Activated CD4-positive, alpha-beta T cell treated with anti-CD3 and anti-CD28 coated beads for 48 hours (primary cell): ENCODE measurements at places on chromosomes 4 and X.

GRCh38 chr4:87088186-87088585 lies 132.2 kb downstream of the KLHL8 start:
- DNase-seq: no peak

GRCh38 chr4:88531549-88531948 lies 8.0 kb upstream of the PYURF start:
- DNase-seq: no peak

GRCh38 chr4:94819371-94820168 lies 61.8 kb downstream of the BMPR1B start:
- no peak for DNase-seq

- DNase-seq: no peak
These were observed 6.0 kb downstream of the GALNT7 start for GRCh38 chr4:173174594-173175012.

GRCh38 chrX:7055386-7056137 lies 92.0 kb upstream of the STS start:
- no peak for DNase-seq

DNA sequence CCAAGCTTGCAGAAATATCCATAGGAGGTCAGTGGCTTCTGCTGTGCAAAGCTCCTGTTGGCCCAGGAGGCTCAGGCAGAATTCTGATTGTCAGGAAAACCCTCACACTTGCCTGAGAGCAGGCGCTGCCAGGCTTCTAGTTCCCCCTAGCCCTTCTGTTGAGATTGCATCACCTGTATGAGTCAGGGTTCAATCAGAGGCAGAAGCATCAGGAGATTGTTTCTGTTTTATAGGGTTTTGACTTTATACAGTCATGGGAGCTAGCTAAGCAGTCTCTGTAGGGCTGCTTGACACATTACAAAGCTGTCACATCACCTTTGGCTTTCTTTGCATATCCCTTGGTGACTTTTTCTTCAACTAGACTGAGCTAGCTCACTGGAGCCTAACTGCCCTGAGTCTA lies 27.8 kb downstream of the DIPK2B start:
- DNase-seq: peak; percentile 11

DNA sequence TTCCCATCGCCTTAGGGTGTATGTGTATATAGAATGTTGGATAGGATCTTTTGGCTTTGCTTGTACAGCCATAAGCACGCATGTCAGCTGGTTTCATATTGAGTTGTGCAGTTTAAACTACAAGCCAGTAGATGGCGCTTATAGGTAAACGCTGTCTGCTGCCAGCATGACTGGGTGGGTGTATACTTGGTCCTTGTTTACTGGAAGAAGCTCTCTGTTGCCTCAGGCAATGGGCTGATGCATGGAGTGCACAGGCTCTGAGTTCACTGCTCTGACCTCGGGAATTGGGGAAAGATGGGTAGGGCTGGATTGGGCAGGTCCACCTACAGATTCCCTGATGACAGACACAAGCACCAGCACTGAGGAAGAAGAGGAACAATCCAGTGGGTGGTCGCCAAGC lies 831.5 kb downstream of the STIM2 start:
- peak; percentile 2 for DNase-seq

DNA sequence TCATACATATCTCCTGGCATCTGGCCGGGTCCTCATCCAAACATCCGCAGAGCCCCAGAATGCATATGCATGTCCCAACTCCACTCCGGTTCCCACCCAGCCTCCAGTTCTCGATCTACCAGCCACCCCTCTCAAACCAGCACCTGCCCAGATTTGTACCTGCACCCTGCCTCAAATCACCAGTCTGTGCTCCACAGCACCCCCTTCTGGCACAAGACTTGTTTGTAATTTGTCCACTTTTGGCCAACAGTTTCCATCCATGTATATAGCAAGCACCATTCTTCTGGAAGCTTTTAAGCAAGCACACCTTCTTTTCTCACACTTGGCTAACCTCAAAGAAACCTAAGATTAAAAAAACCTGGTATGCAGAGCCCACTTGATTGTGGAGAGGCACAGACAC lies 644.1 kb downstream of the MID1IP1 start:
- DNase-seq: peak; percentile 73

DNA sequence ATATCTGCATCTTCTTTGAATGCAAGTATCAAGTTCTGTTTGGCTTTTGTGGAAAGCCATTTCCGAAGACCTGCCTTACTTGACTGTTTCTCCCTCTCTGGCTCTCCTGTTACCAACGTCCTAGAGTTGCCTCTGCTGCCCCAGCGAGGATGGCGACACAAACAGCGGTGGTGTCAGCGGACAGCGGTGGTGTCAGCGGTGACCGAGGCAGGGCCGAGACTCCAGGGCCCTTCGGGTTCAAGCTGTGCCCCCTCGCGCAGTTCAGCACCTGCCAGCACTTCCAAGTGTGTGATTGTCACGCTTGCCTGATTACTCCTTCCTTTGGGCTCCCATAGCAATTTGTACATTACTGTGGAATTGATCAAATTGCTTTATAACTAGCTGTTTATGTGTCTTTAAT lies 336.9 kb upstream of the FAT1 start:
- no peak for DNase-seq

- DNase-seq: no peak
These were observed 3.3 kb upstream of the GASK1B start for GRCh38 chr4:158176108-158176507.

- no peak for DNase-seq
These were observed 201.5 kb upstream of the KLF3 start for GRCh38 chr4:38462367-38463055.

DNA sequence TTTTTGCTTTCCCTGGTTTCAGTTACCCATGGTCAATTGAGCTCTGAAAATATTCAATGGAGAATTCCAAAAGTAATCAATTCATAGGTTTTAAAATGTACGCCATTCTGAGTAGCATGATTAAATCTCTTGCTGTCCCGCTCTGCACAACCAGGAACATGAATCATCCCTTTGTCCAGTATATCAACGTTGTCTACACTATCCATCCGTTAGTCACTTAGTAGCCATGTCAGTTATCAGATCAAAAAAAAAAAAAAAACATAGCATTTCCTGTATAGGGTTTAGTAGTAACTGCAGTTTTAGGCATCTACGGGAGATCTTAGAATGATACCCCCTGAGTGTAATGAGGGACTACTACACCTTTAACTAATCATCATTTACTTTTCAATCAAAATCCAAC lies 15.1 kb downstream of the LAMP2 start:
- no peak for DNase-seq

DNA sequence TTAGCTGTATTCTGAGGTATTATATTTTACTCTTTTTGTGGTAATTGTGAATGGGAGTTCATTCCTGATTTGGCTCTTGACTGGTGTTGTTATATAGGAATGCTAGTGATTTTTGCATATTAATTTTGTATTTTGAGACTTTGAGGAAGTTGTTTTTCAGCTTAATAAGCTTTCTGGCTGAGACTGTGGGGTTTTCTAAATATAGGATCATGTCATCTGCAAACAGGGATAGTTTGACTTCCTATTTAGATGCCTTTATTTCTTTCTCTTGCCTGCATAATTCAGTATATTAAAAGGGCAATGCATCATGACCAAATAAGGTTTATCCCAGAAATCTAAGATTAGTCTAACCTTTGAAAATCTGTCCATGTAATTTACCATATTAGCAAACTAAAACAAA lies 44.7 kb upstream of the EPGN start:
- DNase-seq: no peak

GRCh38 chr4:144174401-144175067 lies 34.0 kb upstream of the GYPA start:
- peak; percentile 16 for DNase-seq
